ENCODE measurements at places on chromosomes 5 and 9.

GRCh38 chr5:135615581-135616260 lies 36.9 kb upstream of the CXCL14 start:
- no peak for DNase-seq

DNA sequence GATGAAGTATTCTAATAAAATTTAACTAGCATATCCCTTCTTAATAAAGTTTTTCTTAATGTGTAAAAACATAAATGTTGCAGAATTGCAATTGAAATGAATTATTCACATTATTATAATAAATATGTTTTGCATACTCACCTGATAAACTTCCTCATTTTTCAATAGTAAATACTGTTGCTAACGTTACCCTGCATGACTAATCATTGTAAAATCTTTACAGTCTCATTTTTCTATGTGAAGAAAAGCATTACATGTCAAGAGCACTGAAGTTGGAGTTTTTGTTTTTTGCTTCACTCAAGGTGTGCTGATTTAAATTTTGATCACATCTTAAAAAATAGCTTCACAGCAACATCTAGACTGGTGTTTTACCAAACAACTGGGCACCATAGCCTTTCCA lies 157.2 kb upstream of the CDH18 start:
- no peak for DNase-seq

- DNase-seq: no peak
Observed at GRCh38 chr5:57435701-57436134, 46.9 kb downstream of the ACTBL2 start.

GRCh38 chr5:91026466-91026865 lies 356.7 kb downstream of the ARRDC3 start:
- DNase-seq: no peak

DNA sequence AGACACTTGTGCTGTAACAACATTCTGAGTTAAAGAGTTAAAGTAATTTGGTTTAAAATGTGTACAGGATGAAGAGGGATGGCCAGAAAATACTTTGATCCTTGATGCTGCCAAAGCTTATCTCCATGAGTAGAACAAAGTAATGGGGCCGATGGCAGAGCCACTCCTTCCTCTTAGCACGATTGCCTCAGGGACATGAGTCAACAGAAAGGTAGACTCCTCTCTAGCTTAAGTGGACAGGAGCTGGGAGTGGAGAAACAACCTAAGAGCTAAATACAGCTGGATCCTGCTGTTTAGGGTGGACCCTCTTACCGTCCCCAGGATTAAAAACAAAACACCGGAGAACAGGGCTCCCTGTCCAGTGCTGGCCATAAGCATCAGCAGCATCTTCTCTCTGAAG lies 267.3 kb downstream of the IRX1 start:
- no peak for DNase-seq

GRCh38 chr9:137672907-137673791 lies 54.3 kb downstream of the EHMT1 start:
- DNase-seq: no peak

DNA sequence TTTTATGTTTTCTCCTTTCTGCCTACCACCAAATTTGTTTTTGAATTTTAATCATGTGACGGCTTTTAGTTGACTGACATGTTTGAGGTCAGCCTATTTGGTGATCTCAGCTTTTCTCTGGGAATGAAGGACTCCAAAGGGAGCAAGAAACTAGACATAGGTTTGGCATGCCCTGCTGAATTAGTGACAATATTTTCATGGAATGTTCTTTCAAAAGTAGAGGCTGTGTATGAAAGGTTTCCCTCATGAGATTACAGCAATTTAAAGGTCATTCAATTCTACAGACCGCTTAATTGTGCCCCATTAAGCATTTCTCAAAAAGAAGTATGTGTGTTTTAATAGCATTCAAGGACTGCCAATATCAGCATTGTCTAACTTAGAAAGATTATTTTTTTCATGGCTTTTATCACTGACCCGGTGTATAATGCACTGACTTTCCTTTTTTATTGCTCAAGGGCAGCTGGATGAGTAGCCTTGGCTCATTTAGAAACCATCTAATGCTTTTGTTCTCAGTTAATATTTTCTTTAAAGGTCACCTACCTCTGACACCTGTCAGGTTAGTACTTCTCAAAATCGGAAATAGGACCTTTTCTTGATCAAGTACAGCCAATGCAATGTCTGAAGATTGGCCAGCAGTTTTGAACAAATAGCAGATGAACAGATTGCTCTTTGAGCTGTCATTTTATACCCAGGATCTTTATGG lies 8.1 kb upstream of the MLLT3 start:
- no peak for DNase-seq

DNA sequence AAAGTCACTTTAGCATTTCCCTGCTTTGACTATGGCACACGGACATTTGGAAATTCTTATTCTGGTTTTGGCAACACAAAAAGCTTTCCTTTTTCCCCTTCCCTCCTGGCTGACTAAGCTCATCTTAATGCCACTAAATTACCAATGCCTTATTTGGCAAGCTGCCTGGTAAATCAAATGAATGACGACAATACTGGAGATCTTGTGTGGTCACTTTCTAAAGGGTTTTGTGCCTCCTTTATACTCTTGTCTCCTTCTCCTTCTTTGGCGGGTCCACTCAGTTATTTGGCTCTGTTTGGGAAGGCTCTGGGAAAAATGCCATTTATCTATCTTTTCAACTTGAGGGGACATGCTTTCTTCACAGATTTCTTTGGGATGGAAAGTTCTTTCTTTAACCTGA lies 34.9 kb downstream of the SH3GL2 start:
- no peak for DNase-seq

DNA sequence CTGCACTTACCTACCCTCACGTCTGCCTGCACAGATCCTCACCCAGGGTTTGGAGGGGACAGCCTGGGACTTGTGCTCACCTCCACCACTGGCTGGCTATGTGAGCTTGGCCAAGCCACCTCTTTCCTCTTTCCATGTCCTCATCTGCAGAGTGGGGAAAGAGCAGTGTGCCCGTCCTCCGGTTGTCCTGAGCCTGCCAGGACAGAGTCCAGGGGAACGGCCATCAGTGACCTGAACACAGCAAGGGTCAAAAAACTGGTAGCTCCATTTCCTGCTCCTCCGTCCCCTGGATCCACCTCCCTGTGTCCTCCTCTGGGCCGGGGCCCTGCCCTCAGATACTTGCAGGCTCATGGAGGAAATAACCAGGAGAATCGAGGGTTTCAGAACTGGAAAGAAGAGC lies 187.7 kb downstream of the OLFM1 start:
- DNase-seq: no peak

- no peak for DNase-seq
Observed at GRCh38 chr9:98644011-98644410, 64.7 kb downstream of the GABBR2 start.

DNA sequence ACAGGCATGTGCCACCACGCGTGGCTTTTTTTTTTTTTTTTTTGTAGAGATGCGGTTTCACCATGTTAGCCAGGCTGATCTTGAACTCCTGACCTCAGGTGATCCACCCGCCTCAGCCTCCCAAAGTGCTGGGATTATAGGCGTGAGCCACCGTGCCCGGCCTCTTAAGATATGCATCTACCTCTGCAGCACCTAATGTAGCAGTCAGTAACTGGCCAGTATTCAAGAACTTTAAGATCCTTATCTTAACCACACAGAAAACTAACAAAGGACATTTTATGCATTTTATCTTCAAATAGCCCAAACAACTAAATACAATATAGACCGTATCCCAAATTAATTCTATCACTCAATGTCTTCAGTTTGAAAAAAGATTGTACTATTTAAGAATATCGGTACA lies 618.7 kb downstream of the TLE1 start:
- no peak for DNase-seq

DNA sequence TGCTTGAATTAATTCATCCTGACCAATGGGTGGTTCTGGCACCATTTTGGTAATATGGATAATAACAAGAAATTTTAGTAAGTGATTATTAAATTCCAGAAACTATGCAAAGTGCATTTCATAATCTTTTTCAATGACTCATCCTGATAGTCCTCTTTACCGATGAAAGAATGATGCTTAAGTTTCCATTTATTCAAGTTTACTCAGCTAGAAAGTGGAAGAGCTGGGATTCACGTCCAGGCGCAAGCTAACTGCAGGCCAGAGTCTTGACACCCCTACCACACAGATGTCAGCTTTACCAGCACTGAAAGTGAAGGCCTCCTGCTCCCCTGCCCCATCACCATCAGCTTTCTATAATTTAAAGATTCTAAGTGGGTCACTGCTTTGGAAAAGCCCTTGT lies 493.5 kb upstream of the WWC1 start:
- no peak for DNase-seq

DNA sequence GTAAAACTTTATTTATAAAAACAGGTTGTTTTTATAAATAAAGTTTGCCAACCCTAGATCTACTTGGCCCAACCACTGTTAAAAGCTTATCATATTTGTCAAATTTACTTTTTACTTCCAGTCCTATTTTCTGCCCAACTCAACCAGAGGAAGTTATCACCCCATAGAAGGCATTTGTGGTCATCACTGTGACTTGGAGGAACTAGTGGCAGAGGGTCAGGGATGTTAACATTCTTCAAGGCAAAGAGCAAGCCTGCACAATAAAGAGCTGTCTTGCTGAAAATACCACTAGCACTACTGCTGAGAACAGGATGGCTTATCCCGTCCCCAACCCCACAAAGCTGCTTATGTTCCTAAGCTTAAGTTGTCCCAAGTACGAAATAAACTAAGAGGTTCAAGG lies 22.3 kb downstream of the TTC33 start:
- DNase-seq: no peak

DNA sequence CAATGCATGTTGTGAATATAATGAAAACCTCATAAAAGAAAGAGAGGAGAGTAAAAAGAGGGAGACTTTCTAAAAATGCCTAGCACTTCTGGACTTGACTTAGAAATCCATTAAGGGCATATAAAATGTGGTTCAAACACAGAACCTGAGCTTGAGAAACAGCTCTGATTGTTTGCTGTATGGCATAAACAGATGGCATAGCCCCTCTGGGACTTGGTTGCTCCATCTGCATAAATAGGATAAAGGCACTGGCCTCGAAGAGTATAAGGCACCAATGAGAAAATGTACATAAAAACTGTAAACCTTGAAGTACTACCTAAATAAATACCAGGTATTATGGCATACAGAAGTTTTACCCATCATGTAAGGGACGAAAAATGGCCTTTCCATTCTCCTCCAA lies 23.8 kb downstream of the MRPS27 start:
- no peak for DNase-seq

DNA sequence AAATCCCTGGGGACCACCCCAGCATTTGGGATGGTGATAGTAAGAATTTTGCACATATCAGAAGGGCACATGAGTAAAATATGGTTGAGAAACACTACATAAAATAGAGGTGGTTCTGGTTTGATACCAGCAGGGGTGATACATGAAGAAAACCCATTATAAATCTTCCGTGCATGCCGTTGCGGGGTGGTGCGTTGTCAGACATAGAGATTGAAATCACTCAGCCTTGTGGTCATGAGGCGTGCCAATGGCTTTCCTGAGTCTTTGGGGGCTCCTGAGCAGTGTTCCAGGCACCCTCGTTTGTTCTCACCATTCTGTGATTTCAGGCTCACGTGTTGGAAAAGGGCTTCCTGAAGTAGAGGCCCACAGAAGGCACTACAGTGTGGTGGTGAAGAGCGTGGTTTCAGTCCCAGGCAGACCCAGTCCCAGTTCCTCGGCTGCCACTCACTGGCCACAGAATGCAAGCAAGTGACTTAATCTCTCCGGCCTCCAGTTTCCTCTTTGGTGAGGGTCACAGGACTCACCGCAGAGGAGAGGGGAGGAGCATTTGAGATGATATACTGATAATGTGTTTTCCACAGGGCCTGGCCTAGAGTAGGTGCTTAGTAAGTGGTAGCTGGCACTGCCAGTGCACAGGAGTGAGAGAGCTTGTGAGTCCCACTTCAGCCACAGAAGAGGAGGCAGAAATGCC lies 20.5 kb upstream of the GLRX start:
- no peak for DNase-seq

DNA sequence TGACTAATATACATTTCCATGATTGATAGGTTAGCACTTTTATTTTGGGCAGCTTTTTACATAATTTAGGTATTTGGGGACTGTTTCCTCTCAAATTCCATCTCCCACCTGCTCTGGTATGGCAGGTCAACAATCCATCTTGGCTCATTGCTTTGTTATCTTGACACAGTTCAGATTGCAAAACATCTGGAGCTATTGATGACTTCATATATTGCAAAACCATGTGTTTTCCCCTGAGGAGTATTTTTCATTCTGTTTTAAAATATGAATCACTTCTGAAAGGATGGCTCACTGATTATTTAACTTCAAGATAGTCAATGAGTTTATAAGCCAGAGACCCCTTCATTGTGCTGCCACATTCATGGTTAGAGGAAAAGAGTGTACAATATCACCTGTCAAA lies 1206.0 kb upstream of the C9orf72 start:
- DNase-seq: no peak

- no peak for DNase-seq
Observed at GRCh38 chr9:35106343-35106730, 3.4 kb upstream of the STOML2 start.

GRCh38 chr9:4812858-4813257 lies 20.1 kb downstream of the RCL1 start:
- no peak for DNase-seq
